Ureter (tissue), 1 donor: ENCODE measurements at places on chromosomes 16 and 17. TPM values are rescaled to one million over a fixed set of nuclear protein-coding genes. Genes with fewer than 3 reads are reported as not detected.

- peak; percentile 87 for DNase-seq
These were observed 251.1 kb downstream of the SEC14L1 start for GRCh38 chr17:77391668-77392375.

DNA sequence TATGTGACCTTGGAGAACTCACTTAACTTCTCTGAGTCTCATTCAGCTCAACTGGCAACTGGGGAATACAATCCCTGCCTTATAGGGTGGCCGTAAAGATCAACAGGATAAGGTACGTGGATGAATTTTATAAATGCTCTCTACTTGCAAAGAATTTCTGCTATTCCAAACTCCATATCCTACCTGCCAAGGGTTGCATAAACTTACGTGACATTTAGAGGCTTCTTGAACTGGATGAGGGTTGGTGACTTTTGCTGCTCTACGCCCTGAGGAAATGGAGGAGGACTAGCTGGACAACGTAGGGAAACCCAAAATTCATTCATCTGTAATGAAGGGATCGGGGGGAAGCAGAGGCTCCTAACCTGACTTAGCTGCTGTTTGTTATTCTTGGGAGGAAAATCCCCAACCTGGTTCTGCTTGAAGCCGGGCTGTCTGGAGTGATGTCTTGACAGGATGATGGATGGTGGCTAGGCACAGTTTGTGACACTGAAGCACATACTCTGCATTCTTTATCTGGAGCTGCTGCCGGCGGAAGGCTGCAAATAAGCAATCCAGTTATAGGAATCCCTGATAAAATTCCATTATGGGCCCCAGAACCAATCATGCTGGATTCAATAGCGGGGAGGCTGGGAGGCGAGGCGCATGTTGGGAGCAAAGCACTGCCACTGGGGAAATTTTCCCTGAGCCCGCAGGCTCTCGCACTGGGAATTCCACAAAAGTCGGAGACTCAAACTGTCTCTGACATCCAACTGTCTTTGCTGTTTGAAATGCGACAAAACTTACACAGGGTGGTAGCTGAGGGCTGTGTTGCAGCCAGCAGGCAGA, 94.7 kb upstream of the SDK2 start:
- no peak for DNase-seq

GRCh38 chr17:81328978-81329926, 34.1 kb upstream of the SLC38A10 start:
- peak; percentile 94 for DNase-seq

DNA sequence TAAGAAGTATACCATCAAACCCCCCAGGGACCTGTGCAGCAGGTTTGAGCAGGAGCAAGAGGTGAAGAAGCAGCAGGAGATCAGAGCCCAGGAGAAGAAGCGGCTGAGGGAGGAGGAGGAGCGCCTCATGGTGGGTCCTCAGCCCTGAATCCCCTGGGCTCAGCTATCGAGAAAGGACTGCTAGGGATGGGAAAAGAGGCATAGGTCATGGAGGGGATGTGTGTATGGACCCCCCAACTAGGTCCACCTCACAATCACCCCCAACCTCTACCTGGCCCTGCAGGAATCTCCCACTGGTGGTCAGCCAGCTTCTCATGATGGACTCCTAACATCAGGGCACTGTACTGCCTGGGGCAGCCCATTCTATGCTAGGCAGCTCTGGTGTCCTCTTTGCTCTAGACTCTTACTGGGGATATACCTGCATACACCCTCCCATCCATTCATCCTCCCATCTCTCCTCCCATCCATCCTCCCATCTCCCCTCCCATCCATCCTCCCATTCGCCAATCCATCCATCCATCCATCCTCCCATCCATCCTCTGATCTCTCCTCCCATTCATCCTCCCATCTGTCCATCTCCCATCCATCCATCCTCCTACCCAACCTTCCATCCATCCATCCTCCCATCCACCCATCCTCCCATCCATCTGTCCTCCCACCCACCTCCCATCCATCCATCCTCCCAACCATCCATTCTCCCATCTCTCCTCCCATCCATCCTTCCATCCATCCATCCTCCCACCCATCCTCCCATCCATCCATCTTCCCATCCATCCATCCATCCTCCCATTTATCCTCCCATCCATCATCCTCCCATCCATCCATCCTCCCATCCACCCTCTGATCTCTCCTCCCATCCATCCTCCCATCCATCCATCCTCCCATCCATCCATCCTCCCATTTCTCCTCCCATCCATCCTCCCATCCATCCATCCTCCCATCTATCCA, 10.6 kb downstream of the DRC7 start:
- DNase-seq, result no peak

KRT27 gene
- 2.0 TPM for total RNA-seq

- no peak for DNase-seq
These were observed 1.6 kb downstream of the OMG start for GRCh38 chr17:31295489-31295871.

CHD9NB gene
- total RNA-seq, result 2.2 TPM

MRPL28 gene
- 56.6 TPM for total RNA-seq

GRCh38 chr16:67509016-67509415, 19.6 kb upstream of the RIPOR1 start:
- DNase-seq, result no peak

UNC13D gene
- total RNA-seq, result 75.3 TPM

GRCh38 chr17:65121368-65121767, 15.8 kb upstream of the RGS9 start:
- no peak for DNase-seq

DNA sequence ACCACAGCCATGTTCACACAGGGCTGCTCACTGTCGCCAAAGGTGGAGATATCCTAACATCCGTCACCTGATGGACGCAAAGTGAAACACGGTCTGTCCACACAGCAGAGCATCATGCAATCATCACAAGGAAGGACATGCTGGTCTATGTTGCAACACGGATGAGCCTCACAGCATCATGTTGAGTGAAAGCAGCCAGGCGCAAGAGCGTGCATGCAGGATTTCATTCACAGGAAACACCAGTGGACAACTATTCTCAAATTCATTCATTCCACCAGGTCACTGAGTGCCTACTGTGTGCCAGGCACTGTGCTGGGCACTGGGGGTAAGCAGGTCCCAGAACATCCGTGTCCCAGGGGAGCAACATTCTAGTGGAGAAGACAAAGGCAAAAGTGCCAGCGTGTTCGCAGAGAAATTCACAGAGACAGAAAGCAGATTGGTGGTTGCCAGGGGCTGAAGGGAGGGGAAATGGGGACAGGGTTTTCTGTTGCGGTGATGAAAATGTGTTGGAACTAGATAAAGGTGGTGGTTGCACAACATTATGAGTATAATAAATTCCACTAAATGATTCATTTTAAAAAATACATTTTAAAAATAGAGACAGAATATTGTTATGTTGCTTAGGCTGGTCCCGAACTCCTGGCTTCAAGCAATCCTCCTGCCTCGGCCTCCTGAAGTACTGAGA, 22.7 kb upstream of the KCNJ12 start:
- no peak for DNase-seq

- no peak for DNase-seq
These were observed 8.1 kb upstream of the CPSF4L start for GRCh38 chr17:73269791-73270190.

DNA sequence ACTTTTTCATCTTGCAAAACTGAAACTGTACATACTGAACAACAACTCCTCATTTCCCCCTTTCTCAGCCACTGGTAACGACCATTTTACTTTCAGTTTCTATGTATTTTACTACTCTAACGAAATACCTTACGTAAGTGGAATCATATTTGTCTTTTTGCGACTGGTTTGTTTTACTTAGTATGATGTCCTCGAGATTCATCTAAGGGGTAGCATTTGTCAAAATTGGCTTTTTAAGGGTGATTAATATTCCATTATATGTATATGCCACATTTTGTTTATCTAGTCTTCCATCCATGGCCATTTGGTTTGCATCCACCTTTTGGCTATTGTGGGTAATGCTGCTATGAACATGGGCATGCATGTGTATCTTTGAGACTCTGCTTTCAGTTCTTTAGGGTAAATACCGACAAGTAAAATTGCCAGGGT, 10.4 kb downstream of the KPNB1 start:
- no peak for DNase-seq

DNA sequence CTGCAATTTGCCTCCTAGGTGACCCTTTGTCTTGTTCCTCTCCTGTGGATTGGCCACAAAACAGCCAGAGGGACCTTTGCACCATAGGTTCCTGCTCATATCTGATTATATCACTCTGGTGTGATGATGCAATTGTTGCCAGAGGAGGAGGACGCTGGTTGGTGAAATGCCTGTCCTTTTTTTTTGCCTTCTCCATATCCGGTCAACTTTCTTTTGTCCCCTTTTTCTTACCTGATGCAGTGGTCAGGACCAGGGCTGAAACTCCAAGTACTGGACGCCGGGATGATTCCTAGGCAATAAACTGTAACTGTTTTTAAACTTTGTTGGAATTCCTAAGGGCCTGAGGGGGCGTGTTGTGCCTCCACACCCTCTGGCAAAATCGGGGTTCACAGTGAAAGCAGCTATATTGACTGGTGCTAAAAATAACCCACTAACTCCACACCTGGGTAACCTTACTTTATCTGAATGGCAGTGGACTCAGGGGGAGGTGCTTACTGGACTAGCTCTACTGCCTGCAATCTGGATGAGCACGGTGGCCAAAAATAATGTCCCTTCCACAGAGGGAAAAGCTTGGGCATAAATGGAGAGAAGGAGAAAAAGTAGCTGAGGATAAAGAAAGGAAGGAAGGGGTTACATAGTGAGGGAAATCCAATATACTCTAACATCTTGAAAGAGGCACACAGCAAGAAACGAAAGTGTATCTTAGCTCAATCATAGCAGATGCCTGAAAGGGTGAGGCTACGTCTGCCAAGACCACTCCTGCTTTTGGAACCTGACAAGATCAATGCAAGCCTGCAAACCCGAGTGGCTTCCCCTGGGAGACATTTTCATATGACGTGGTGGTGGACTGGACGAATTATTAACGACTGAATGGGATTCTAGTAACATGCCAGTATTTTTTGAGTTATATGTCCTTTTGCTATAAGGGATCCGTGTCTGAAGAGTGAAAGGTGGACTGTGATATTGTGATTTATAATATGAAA, 28.4 kb upstream of the ZNF423 start:
- no peak for DNase-seq

DNA sequence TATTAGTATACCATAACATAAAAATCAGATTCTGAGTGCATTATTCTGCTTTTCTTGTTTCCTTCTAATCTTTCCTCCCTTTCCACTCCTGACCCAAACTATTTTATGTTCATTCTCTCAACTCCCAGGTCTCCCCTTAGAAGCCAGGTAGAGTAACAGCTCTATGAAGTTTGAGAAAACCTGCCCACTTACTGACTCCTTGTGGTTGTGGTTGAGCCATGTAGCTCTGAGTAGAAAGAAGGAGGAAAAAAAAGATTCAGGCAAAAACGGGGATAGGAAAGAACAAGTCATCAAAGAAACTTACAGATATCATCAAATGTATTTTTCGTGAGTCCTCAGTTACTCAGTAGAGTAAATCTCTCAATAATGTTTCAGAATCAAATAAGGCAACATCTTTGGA, 216.7 kb downstream of the PMP22 start:
- no peak for DNase-seq

GRCh38 chr17:61420745-61421398, 21.2 kb downstream of the TBX2 start:
- no peak for DNase-seq

ZNF594 gene
- total RNA-seq, result 13.5 TPM

DNA sequence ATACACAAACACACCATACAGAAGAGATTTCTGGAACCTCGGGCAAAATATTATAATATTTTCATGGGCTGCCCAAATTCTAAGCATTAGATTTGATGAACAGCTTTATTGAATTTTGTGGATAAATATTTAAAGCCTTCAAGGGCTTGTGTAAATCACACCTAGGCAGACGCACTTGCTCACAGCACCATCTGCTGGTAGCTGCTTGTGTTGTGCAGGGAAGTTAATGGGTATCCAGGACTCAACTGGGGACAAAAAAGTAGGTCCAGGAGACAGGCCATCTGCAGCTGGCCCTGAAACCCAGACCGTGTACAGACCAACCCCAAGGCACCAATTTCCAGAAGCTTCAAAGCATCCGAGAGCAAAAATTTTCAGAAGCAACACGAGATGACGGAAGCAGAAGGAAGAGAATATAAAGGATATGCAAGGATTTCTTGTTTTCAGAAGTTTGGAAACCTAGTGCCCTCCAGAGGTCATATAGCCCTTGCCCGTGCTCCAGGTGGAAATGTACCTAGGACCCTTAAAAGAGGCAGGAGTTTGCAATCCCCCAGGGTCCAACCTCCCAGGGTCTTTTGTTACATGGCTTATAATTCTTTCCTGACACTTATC, 140.0 kb downstream of the CHD9NB start:
- DNase-seq, result peak; percentile 69

GRCh38 chr17:27566671-27567562, 64.1 kb upstream of the LGALS9 start:
- no peak for DNase-seq

DNA sequence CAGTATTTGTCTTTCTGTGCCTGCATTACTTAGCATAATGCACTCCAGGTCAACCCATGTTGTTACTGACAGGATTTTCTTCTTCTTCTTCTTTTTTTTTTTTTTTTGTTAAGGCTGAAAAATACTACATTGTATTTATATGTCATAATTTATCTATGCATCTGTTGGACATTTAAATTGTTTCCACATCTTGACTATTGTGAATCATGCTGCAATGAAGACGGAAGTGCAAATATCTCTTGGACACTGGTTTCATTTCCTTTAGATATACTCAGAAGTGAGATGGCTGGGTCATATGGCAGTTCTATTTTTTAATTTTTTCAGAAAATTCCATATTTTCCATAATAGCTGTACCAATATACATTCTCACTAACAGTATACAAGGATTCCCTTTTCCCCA, 272.7 kb upstream of the PMFBP1 start:
- no peak for DNase-seq

DNA sequence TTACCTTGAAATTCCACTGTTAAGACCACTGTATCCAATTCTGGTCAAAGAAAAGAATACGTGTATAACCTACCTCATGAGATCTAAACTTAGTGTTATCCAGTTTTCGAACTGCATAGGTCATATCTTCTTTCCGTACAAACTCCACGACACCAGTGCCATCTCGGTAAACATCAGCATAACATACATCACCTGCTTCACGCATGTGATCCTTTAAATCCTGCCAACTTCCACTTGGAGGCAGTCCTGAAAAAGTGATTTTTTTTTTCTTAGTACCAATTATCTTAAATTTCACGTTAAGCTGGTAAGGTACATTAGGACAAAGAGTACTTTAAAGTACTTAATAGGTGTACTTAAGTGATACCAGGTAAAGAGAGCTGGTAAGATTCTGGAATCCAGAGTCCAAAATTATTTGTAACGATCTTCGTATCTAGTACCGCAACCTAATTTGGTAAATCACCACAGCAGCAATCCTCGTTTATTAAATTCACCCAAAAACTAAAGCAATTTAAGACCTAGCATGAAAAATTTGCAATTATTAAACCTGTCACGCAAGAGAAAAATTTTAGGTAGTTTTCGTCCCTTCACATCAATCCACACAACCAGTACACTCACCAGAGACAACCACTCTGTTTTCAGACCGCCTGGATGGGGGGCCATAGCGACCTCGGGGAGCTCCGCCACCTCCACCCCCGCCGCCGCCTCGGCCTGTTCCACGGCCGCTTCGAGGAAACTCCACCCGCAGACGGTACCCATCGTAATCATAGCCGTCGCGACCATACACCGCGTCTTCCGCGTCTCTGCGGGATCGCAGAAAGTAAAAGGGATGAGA, 1.1 kb downstream of the SRSF1 start:
- no peak for DNase-seq
